ENCODE measurements at places on chromosomes 3 and 15. TPM values are rescaled to one million over a fixed set of nuclear protein-coding genes. Genes with fewer than 3 reads are reported as not detected.

CLN6 gene
- 20.5 TPM for total RNA-seq

TSPAN3 gene
- 262 TPM for total RNA-seq

SPTSSB gene
- total RNA-seq: not detected

STARD5 gene
- total RNA-seq: 1.3 TPM

AP3B2 gene
- not detected for total RNA-seq

ANKRD34C gene
- total RNA-seq: not detected

DUOXA2 gene
- not detected for total RNA-seq

GOLGA6A gene
- 0.21 TPM for total RNA-seq

C2CD4A gene
- not detected for total RNA-seq
